ENCODE measurements at places on chromosomes 2 and 18.

GRCh38 chr2:105103481-105103880, 65.6 kb downstream of the MRPS9 start:
- DNase-seq: no peak

- DNase-seq: no peak
These were observed 192.9 kb downstream of the INHBB start for GRCh38 chr2:120538691-120539423.

DNA sequence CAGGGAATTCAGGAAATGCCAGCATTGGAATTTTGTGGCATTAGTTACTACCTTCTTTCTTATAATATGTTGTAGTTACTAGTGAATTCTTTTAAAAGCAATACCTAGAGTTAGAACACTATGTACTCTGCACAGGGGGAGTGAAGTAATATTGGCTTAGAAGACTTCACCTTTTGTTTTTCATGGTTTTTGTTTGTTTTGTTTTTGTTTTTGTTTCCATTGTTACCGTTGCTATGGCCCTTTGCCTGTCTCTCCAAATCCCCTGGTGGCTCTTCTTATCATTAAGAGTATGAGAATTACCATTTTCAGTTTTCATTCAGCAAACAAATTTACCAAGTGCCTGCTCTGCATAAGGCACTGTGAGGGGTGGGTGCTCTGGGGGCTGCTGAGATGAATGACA, 160.1 kb downstream of the HAUS1 start:
- DNase-seq: no peak

DNA sequence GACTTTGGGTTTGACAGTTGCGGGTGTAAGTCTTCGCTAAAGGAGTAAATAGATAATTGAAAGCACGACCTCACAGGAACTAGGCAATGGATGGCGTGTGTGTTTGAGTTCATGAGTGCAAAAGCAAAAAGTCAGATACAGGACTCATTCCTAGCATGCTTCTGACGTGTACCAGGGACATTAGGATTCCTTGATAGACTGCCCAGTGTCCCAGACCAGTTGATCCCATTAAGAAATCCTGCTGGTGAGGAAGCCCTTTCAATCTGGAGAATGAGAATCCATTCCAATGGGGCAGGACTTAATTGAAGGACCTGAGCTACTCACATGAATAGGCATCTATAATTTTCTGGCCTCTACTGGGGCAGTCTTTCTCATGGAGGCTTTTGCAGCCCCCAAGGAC, 235.4 kb downstream of the RAD51AP2 start:
- DNase-seq: no peak

DNA sequence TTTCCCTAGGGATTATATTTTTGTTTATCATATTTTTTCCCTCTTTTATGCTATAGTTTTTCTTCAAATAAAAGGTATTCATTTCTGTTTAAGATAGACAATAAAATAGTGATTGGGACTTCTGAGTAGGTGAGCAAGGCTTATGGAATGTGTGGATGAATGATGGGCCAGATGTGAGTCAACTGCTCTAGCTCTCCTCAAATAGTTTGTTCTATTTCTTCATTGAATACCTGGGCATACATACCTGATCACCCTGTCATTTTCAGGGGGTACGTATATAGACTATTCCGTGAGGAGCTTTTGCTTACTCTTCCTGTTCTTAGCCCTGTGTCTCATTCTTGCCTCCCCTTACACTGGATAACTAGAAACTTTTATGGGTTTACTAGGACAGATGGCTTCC, 41.9 kb downstream of the BABAM2 start:
- DNase-seq: no peak

DNA sequence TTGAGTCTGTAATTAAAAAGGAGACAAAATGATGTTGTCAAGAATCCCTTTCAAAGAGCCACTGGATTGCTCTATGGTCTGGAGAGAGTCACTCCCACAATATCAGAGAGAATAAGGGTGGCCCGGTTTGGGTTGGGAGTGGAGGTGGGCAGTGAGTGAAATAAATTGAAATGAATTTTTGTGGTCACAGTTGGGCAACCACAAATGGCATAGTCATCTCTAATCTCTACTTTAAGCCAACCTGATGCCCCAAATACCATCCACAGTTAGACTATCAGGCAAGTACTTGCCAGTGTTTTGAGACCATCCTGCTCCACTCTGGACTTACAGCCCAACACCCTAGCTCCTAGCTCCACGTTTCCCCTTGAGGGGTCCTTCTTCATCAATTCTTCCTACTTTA, 559.7 kb downstream of the BCL11A start:
- DNase-seq: no peak

- DNase-seq: no peak
These were observed 33.5 kb upstream of the CERS6 start for GRCh38 chr2:168422584-168422983.

DNA sequence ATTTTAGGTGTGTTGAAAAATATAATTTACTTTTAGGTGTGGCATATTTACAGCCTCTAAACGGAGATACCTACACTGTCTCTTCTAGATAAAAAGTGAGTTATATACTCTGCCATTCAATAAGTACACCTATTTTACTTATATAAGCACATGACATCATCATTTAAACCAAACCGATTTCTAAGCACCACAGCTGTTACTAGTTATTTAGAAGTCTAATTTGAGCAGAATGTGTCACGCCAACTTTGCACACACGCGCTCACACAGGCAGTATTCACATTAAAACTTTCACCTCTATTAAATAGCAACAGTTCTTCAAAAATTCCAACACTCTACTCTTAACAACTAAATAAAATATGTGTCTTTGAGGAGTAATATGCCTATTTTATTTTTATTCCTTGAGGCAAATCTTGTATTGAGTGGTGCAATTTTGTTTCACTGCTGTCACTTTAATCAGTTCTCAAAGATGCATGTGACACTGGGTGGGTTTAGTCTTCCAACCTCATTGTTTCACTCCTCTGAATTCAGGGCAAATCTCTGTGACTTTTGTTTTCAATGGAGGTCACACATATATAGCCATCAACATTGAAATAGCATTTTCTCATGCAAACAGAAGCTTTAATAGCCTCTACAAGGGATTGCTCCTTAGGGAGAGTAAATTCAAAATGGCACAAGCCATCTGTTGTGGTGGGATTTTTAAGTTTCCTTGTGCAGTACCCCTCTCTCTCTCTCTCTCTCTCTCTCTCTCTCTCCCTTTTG, 721.0 kb downstream of the PLCL1 start:
- DNase-seq: no peak

DNA sequence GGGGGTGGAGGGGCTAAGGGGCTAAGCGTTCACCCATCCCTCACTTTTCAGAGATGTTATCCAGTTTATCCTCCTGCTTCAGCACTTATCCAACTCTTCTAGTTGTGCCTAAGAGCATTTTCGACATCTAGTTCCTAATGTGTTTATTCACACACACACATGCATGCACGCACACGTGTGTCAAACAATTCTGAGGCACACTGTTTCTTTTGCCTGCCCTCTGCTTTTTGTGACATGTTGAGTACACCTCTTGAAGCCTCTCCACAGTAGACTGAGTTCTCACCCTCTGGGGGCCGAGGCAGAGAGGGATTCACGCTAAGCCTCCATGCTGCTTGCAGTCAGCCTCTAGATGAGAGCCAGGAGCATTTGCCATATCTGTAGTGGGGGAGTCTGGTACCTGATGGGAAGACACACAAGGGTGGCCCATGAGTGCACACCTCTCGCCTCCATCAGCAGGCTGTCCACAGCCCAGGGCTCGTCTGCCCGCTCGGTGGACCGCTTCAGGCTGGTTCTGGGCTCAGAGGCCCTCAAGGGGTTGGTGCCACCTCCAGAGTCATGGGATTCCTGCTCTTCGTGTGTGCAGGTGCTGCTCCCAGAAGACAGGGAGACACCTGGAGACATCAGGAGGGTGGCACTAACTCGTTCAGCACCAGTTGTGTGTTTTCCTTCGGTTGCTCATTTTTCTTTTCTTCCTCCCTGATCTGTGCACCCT, 11.9 kb downstream of the TWIST2 start:
- no peak for DNase-seq

- no peak for DNase-seq
These were observed 89.5 kb upstream of the RBMS1 start for GRCh38 chr2:160583146-160583535.

GRCh38 chr18:48317781-48318381, 91.3 kb downstream of the ZBTB7C start:
- DNase-seq: no peak

GRCh38 chr2:43038696-43039094, 187.7 kb downstream of the ZFP36L2 start:
- no peak for DNase-seq
